ENCODE measurements at places on chromosomes 12 and 14. TPM values are rescaled to one million over a fixed set of nuclear protein-coding genes. Genes with fewer than 3 reads are reported as not detected.

SERPINA1 gene
- total RNA-seq, result 135 TPM

TAS2R13 gene
- total RNA-seq, result 0.26 TPM

DNA sequence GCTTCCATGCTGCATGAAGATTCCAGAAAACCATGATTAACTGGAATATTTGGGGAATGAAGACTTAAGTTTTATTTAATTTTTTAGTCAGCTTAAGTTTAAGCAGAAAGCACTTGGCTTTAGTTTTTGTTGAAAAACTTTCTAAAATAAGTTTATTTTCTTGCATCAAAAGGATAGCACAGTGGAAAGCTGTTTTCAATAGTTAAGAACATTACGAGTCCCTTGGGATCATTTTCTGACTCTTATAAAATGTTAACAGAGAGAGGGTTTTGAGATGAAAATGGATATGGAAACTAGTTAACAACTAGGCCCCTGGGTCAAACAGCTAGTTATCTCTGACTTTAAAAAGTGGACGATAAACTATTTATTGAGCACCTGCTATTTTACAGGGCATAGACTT is 181.9 kb upstream of the SLC38A2 start:
- H3K4me3 ChIP-seq, result no peak overlapping the region
- no peak for DNase-seq
- H3K27ac ChIP-seq, result peak overlapping the region; percentile 90
- no peaks in the 10 kb centered on the region for H3K27me3 ChIP-seq

DNA sequence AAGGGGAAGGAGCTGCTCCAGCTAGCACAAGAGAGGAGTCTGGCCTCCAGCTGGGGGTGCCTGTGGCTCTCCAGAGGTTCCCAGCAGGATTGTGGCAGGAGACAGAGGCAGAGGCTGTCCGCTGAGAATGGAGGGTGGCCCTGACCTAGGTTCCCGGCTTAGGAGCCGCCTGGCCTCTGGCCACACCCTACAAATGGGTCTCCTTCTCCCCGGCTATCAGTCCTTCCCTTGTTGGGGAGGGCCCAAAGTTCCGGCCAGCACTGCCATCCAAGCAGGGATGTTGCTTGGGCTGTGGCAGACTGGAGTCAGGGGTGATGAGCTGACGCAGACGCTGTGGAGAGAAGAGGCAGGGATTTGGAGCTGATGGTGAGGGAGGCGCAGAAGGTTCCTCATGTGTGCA is 23.1 kb downstream of the SLC6A12 start:
- H3K27ac ChIP-seq, result no peak overlapping the region
- H3K27me3 ChIP-seq, result peaks cover 4% of the 10 kb centered on the region
- H3K4me1 ChIP-seq, result peaks cover 3% of the 10 kb centered on the region
- no peaks in the 10 kb centered on the region for H3K36me3 ChIP-seq
- no peak overlapping the region for H3K4me3 ChIP-seq

DNA sequence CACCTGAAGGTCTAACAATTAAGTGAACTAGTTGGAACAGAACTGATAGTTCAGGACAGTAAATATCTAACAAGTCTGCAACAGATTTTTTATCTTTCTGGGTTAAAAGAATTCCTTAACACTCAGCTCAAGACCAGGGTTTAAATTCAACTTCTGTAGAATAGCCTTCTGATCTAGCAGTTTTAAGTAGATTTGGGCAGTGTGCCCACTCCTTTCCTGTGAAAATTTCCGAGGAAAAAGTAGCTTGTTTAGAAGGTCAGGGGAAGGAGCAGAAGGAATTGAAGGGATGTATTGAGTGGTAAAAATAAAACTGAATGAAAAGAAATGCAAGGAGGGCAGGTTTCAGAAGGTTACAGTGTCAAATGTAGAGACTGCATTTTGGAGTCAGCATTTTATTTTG is 45.8 kb downstream of the ATL1 start:
- H3K4me3 ChIP-seq, result no peak overlapping the region
- DNase-seq, result no peak
- H3K4me1 ChIP-seq, result no peaks in the 10 kb centered on the region
- no peaks in the 10 kb centered on the region for H3K27me3 ChIP-seq
- H3K36me3 ChIP-seq, result no peaks in the 10 kb centered on the region

DNA sequence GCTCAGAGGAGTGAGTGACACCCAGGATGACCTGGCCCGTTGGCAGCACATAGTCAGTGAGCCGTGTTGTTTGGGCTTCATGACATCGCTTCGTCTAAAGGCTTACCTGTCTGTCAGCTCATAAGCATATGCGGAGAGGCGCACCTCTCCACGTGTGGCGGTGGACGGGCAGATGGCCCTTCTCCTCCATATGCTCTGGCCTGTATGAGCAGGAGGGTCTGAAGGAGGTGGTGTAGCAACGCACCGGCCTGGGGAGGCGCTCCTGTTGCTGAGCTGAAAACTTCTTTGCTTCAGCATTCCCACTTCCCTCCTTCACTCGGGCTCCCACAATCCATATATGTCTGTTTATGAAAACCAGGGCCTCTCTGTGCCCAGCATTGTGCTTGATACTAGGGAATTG is 186.1 kb downstream of the TSPAN9 start:
- no peak overlapping the region for H3K4me3 ChIP-seq
- no peaks in the 10 kb centered on the region for H3K36me3 ChIP-seq
- no peak overlapping the region for H3K27ac ChIP-seq
- H3K27me3 ChIP-seq, result no peaks in the 10 kb centered on the region

ZDHHC22 gene
- total RNA-seq, result not detected

DNA sequence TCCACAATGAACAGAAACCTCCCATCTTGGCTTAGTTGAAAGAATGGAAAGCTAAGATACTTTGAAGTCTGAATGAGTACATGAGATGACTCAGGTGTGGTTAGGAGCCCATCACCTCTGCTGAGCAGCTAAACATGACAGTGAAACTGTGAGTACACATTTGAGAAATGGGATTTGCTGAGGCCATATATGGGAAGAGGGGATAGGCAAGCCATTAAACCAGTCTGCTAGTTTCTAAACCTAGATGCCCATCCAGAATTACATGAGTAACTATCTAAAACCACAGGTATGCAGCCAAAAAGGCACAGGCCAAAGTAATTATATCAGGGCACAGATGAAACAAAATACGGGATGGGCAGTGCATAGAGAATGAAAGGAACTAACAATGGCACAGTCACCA is 41.2 kb downstream of the NKX2-1 start:
- no peak for DNase-seq
- no peak overlapping the region for H3K27ac ChIP-seq
- no peaks in the 10 kb centered on the region for H3K27me3 ChIP-seq
- H3K36me3 ChIP-seq, result no peaks in the 10 kb centered on the region
- H3K4me3 ChIP-seq, result no peak overlapping the region

KRT71 gene
- total RNA-seq, result not detected

HCAR2 gene
- total RNA-seq, result 0.18 TPM

TMEM229B gene
- total RNA-seq, result not detected

GRCh38 chr14:96285667-96286066 is 29.7 kb downstream of the BDKRB1 start:
- H3K27me3 ChIP-seq, result no peaks in the 10 kb centered on the region
- peaks cover 3% of the 10 kb centered on the region for H3K36me3 ChIP-seq
- no peak for DNase-seq
- H3K27ac ChIP-seq, result no peak overlapping the region

GRCh38 chr12:75831402-75831801 is 200.2 kb downstream of the PHLDA1 start:
- H3K27me3 ChIP-seq, result no peaks in the 10 kb centered on the region
- no peaks in the 10 kb centered on the region for H3K4me1 ChIP-seq
- H3K4me3 ChIP-seq, result no peak overlapping the region
- no peaks in the 10 kb centered on the region for H3K36me3 ChIP-seq

OR8S1 gene
- not detected for total RNA-seq

DNA sequence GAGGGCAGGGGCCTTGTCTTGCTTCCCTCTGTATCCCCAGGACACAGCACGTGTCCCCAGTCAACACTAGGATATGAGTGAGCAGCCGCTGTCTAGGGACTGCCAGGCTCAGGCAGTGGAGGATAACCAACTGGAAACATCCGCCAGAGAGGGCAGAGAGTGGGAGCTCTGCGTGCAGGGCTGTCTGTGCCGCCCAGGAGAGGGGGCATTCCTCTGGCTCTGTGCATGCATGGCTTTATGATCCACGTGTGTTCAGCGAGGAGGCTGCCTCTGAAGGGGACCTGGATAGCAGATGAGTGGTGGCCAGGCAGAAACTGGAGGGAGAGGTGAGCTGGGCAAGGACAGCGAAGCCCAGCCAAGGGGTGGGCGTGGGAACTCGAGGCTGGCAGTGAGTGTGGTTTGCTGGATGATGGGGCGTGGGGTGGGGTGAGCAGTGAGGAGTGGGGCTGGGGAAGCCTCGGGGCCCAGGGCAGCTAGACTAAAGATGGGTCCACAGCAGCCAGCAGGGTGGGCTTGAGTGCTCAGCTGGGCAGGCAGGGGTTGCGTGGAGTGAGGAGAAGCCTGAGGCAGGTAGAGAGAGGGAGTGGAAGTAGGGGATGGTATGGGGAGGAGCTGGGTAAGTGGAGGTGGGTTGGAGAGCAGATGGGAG is 72.9 kb downstream of the PRIMA1 start:
- H3K4me3 ChIP-seq, result no peak overlapping the region
- H3K27ac ChIP-seq, result no peak overlapping the region
- H3K36me3 ChIP-seq, result no peaks in the 10 kb centered on the region

- H3K27ac ChIP-seq, result no peak overlapping the region
- no peaks in the 10 kb centered on the region for H3K4me1 ChIP-seq
- H3K27me3 ChIP-seq, result no peaks in the 10 kb centered on the region
- H3K4me3 ChIP-seq, result no peak overlapping the region
These were observed 724.6 kb upstream of the TMEM132C start for GRCh38 chr12:127542391-127542790.

GRCh38 chr14:39716987-39717570 is 284.8 kb upstream of the FBXO33 start:
- H3K36me3 ChIP-seq, result no peaks in the 10 kb centered on the region
- H3K27ac ChIP-seq, result no peak overlapping the region
- H3K4me3 ChIP-seq, result no peak overlapping the region
- no peaks in the 10 kb centered on the region for H3K27me3 ChIP-seq
- H3K4me1 ChIP-seq, result no peaks in the 10 kb centered on the region

DNA sequence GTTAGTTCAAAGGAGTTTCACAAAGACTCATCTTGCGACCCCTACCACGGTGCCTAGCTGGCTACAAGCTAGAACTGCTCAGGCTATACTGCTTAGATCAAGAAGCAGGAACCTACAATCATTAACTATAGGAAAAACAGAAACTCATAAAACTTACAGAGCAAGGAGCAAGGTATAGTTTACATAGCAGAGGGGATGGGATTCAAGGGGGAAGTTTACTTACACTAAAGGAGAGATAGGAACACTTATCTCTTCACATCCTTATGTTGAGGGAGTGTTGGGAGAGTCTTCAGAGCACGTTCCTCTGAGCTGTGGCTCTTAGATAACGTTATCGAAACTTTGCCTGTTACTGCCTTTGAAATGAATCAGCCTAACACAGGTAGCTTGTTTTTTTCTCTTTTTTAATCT is 58.1 kb downstream of the FSCB start:
- DNase-seq, result no peak
- H3K36me3 ChIP-seq, result no peaks in the 10 kb centered on the region
- no peak overlapping the region for H3K4me3 ChIP-seq
- no peaks in the 10 kb centered on the region for H3K27me3 ChIP-seq

DNA sequence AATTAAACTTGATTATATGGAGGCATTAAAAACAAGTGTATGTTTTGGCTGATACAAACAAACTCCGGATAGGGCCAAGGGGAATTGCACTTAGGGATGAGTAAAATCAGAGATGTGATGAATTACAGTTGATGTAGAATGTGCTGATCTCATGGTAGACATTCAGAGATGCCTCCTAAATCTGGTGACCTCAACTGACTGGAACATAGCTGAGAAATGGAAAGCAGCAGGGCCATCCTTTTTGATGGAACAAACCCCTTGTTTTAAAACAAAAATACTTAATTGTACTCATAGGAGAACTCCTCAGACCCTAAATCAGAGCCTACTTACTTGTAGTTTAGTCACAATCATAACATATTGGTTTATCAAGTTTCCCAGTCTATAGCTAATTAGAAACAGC is 122.8 kb downstream of the C12orf75 start:
- peaks cover 11% of the 10 kb centered on the region for H3K4me1 ChIP-seq
- no peak overlapping the region for H3K4me3 ChIP-seq
- H3K27me3 ChIP-seq, result no peaks in the 10 kb centered on the region
- no peak overlapping the region for H3K27ac ChIP-seq
- no peaks in the 10 kb centered on the region for H3K36me3 ChIP-seq

CLEC14A gene
- total RNA-seq, result 22.3 TPM

CACNA1C gene
- total RNA-seq, result 0.82 TPM

DNA sequence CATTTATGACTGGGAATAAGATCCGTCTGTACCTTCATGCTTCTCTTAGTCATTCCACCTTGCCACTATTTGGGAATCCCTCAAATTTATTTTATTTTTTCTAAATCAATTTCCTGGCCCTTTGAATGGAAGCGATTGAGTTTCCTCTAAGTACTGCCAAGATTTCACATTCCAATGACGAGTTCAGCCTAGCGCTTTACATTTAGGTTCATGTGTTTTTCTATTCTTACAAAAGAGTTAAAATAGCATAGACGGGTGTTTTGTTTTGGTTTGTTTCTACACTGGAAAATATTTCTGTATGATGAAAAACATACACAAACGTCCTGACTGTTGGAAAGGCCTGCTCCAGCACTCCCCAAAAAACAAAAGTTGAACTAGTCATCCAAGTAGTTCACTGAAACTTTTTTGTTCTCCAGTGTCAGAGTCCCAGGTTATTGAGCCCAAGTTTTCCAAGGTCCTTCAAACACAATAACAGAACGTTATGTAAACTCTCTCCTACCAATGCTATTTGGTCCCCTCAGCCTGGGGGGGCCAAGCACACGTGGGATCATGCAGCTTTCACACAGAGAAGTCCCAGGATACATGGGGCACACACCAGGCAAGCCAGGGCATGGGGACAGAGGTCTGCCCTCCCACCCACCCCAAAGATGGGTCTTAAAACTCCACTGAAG is 74.8 kb upstream of the FOXN3 start:
- H3K4me1 ChIP-seq, result peaks cover 44% of the 10 kb centered on the region
- DNase-seq, result no peak
- no peaks in the 10 kb centered on the region for H3K27me3 ChIP-seq
- H3K4me3 ChIP-seq, result no peak overlapping the region

GRCh38 chr12:42766754-42767153 is 177.2 kb upstream of the PRICKLE1 start:
- H3K27ac ChIP-seq, result no peak overlapping the region
- H3K4me3 ChIP-seq, result no peak overlapping the region
- H3K27me3 ChIP-seq, result no peaks in the 10 kb centered on the region
- H3K36me3 ChIP-seq, result no peaks in the 10 kb centered on the region
- no peaks in the 10 kb centered on the region for H3K4me1 ChIP-seq

CELA1 gene
- total RNA-seq, result not detected
